Activated naive CD4-positive, alpha-beta T cell treated with anti-CD3 and anti-CD28 coated beads for 36 hours (primary cell): ENCODE measurements at places on chromosomes 4 and X. TPM values are rescaled to one million over a fixed set of nuclear protein-coding genes. Genes with fewer than 3 reads are reported as not detected.

The ATG4A gene
- 8.6 TPM for total RNA-seq

The CCSER1 gene
- total RNA-seq, result not detected

The SPACA5 gene
- not detected for total RNA-seq

The DCLK2 gene
- not detected for total RNA-seq

The SORBS2 gene
- not detected for total RNA-seq

The BCORL1 gene
- total RNA-seq, result 3.6 TPM

The NAA11 gene
- total RNA-seq, result not detected

The ARAF gene
- 71.5 TPM for total RNA-seq

GRCh38 chr4:88158038-88158488 is 376 bp downstream of the ABCG2 start:
- no peak overlapping the region for H3K27ac ChIP-seq
- peak overlapping the region; percentile 73 for H3K4me3 ChIP-seq
- H3K27me3 ChIP-seq, result peaks cover 20% of the 10 kb centered on the region
- H3K36me3 ChIP-seq, result no peaks in the 10 kb centered on the region
- DNase-seq, result no peak

DNA sequence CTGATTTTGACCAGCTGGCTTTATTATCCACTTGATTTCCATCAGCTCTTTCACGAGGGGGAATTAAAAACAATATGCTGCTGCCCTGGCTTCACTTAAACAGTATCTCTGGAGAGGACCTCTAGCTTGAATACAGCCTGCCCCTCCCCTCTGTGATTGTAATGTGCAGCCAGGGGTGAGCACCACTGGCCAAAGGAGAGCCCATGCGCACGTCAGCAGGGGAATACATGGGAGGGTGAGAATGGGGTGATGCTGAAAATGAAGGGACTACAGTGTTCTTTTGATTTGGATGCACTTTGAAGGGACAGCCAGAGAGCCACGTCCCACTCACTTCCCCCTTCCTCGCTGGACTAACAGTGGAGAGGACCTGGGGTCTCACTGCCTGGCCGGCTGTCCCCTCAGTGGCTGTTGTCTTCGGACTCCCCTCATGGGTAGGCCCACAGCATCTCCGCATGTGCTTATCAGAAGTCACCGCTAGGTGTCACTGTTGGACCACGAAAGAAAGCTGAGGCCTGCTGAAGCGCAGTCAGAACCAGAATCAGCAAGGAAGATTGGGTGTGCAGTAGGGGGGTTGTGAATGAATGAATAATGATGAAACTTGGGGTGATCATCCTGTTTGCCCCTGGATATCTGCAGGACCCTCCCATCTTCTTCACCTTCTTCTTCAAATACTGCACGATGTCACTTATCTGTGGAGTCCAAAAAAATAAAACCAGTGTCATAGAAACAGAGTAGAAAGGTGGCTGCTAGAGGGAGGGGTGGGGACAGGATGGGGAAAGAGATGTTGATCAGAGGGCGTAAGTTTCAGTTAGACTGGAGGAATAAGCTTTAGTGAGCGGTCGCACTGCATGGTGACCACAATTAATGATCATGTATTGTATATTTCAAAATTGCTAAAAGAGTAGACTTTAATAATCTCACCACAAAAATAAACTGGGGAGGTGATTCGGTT is 32.8 kb downstream of the CLCN4 start:
- H3K27me3 ChIP-seq, result no peaks in the 10 kb centered on the region
- H3K4me3 ChIP-seq, result no peak overlapping the region
- H3K4me1 ChIP-seq, result no peaks in the 10 kb centered on the region
- no peaks in the 10 kb centered on the region for H3K36me3 ChIP-seq
- no peak overlapping the region for H3K27ac ChIP-seq

DNA sequence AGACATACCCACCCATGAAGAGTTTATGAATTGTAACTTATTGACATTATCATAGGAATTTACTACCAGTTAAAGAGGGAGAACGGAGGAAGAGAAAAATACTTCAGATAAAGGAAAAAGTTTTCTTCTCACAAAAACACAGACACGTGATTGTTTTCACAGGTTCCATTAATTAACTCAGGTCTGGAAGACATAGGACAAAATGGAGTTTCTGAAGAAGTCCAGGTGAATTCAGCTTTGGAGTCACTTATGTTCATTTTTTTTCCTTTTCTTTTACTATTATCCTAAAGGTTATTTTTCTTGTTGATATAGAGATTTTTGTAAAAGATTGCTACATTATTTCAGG is 20.5 kb downstream of the NIPAL1 start:
- peaks cover 68% of the 10 kb centered on the region for H3K4me1 ChIP-seq
- no peak overlapping the region for H3K4me3 ChIP-seq
- peak overlapping the region; percentile 89 for H3K27ac ChIP-seq
- peaks cover 9% of the 10 kb centered on the region for H3K36me3 ChIP-seq

- H3K4me1 ChIP-seq, result no peaks in the 10 kb centered on the region
- H3K36me3 ChIP-seq, result no peaks in the 10 kb centered on the region
- no peak overlapping the region for H3K27ac ChIP-seq
These were observed 2248.1 kb downstream of the ARAP2 start for GRCh38 chr4:33996075-33996718.

DNA sequence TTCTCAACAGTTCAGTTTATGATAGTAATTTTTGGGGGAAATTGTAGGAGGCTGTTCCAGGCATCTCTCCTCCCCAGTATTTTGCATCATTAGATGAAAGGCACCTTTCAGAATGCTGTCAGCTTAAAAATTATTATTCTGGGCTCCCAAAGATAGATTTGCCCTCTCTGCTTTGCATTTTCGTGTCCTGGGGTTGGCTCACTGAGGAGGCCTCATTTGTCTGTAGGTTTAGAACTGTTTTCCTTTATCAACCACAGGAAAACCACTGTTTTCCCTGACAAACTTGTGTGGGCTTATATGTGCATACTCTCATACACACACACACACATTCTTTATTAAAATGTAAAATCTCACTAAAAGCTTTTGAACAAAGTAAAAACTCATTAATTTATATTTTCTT is 197.2 kb upstream of the VCX3A start:
- no peak overlapping the region for H3K27ac ChIP-seq
- no peaks in the 10 kb centered on the region for H3K36me3 ChIP-seq
- no peak for DNase-seq
- no peaks in the 10 kb centered on the region for H3K4me1 ChIP-seq
- H3K27me3 ChIP-seq, result peaks cover 2% of the 10 kb centered on the region

GRCh38 chr4:103895876-103896465 is 176.2 kb upstream of the TACR3 start:
- H3K27me3 ChIP-seq, result no peaks in the 10 kb centered on the region
- H3K36me3 ChIP-seq, result no peaks in the 10 kb centered on the region
- H3K4me3 ChIP-seq, result no peak overlapping the region

DNA sequence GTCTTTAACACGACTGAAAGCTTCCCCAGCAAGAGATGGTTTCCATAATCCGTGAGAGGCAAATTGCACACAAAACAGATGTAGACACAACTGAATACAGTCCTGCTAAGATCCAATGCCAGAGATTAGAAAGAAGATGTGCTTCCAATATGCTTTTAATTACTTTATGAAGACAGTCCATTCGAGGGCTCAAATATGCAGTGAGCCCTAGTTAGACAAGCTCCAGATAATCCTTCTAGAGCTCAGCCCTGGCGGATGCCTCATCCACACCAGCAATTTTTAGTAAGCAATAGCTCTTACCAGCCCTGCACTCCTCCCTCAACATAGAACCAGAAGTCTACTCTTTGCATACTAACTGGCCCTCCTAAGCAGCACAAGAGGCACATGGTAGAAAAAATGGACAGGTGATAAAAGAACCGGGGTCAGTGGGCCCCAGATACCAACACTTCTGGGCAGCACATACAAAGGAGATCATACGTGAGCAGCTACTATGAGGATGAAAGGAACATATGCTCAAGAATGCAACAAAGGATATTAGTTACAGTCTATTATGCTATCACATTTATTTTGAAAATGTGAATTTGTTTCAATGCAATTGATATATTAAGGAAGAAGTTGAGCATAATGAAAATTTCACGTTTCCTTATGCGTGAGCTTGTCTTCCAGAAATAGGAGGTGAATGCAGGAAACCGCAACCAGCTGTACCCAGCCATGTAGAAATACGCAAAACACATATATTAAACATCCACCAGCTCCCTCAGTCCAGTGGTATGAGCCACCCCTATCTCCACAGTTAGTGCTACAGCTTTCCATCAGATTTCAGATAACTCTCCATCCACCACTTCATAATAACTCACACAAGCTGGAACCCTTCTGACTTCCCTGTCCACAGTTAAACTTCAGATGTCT is 34.3 kb downstream of the GPC4 start:
- H3K36me3 ChIP-seq, result no peaks in the 10 kb centered on the region
- no peaks in the 10 kb centered on the region for H3K27me3 ChIP-seq
- no peak for DNase-seq
- no peaks in the 10 kb centered on the region for H3K4me1 ChIP-seq

- no peak overlapping the region for H3K27ac ChIP-seq
- no peaks in the 10 kb centered on the region for H3K36me3 ChIP-seq
- DNase-seq, result peak; percentile 1
- H3K4me3 ChIP-seq, result no peak overlapping the region
These were observed 38.6 kb upstream of the SORCS2 start for GRCh38 chr4:7153711-7154110.

DNA sequence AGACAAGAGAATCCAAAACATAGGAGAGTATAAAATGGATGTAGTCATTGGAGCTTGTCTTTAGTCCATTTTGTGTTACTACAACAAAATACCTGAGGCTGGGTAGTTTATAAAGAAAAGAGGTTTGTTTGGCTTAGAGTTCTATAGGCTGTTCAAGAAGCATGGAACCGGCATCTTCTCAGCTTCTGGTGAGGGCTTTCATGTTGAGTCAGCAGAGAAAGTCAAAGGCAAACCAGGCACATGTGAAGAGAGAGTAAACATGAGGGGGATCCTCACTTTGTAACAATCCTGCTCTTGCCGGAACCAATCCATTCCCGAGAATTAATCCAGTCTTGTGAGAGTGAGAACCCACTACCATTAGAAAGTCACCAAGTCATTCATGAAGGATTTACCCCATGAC is 8.1 kb upstream of the HCCS start:
- peaks cover 9% of the 10 kb centered on the region for H3K36me3 ChIP-seq
- DNase-seq, result no peak
- H3K4me1 ChIP-seq, result peaks cover 2% of the 10 kb centered on the region
- no peak overlapping the region for H3K27ac ChIP-seq
- no peaks in the 10 kb centered on the region for H3K27me3 ChIP-seq

DNA sequence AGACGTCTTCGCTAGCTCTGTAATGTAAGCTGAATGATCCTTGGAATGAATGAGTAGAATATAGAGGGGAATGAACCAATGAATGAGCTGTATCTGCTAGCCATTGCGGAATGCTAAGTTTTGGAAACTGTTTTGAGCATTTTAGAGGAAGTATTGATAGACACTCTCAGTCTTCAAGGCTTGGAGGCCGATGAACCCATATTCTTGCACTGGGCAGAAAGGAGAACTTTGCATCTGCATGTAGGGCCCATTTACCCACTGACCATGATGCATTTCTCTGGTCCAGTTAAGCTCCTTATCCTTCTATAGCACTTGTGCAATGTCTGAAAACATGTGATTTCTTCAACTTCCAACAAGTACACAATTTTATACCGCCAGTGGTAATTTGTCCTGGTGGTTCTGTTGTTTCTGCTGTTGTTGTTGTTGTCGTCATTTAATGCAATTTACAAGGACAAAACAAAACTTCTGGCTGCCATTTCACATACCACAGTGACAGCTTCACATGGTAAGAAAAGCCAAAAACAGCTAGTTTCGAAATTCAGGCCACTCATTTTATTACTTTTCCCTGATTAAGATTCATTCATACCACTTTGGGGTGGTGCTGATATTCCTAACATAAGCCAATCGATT is 85.0 kb upstream of the MTM1 start:
- H3K27ac ChIP-seq, result peak overlapping the region; percentile 73
- peaks cover 49% of the 10 kb centered on the region for H3K4me1 ChIP-seq
- no peak for DNase-seq
- no peaks in the 10 kb centered on the region for H3K27me3 ChIP-seq

DNA sequence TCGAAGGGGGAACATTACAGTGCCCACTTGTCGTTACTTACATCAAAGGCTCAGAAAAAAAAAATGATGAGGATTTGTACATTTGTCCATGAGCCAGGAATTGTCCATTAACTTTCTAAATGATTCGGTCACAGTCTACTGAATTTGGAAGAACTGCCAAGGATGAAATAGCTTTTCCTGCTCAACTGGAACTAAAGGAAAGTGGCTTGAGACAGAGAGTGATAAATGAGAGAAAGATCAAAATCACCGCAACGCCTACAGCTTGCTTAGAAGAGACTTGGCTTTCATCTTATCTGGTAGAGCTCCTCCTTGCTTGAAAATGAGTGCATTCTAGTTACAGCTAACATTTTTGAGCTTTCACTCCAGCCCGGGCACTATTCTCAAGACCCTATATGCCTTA is 55.5 kb upstream of the ADGRG2 start:
- H3K4me1 ChIP-seq, result no peaks in the 10 kb centered on the region
- H3K4me3 ChIP-seq, result no peak overlapping the region
- H3K27me3 ChIP-seq, result no peaks in the 10 kb centered on the region
- no peak for DNase-seq

DNA sequence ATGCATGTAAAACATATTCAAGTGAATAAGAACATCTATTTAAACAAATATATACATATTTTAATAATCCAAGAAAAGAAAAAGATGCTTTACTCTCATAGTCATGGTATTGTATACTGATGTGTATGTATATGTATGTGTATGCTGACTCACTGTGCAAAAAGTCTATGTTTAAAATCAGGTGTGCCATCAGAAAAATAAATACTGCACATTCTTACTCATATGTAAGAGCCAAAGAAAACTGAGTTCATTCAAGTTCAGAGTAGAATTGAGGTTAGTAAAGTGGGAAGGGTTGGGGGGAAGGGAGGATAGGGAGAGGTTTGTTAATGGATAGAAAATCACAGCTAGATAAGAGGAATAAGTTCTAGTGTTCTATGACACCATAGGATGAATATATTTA is 403.9 kb upstream of the SMIM31 start:
- DNase-seq, result no peak
- no peaks in the 10 kb centered on the region for H3K36me3 ChIP-seq
- no peaks in the 10 kb centered on the region for H3K4me1 ChIP-seq
- H3K27me3 ChIP-seq, result peaks cover 2% of the 10 kb centered on the region

DNA sequence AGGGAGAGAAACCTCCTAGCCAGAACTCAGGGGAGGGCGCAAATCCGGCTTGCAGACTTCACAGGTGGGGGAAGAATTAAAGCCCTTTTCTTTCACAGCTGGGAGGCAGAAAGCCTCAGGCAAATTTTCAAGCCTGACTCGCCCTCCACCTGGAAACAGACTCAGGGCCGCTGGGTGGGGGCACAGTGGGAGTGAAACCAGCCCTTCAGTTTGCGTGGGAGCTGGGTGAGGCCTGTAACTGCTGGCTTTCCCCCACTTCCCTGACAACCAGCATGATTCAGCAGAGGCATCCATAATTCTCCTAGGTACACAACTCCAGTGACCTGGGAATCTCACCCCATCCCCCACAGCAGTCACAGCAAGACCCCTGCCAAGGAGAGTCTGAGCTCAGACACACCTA is 206.9 kb upstream of the INTU start:
- H3K27ac ChIP-seq, result no peak overlapping the region
- DNase-seq, result no peak
- H3K27me3 ChIP-seq, result no peaks in the 10 kb centered on the region
- no peaks in the 10 kb centered on the region for H3K36me3 ChIP-seq
- no peak overlapping the region for H3K4me3 ChIP-seq
